ENCODE measurements at places on chromosomes 13 and 19.

- DNase-seq, result no peak
Measured at GRCh38 chr19:55066107-55066709, 3.3 kb upstream of the RDH13 start.

- no peak for DNase-seq
Measured at GRCh38 chr13:59363313-59363712, 800.4 kb downstream of the DIAPH3 start.

DNA sequence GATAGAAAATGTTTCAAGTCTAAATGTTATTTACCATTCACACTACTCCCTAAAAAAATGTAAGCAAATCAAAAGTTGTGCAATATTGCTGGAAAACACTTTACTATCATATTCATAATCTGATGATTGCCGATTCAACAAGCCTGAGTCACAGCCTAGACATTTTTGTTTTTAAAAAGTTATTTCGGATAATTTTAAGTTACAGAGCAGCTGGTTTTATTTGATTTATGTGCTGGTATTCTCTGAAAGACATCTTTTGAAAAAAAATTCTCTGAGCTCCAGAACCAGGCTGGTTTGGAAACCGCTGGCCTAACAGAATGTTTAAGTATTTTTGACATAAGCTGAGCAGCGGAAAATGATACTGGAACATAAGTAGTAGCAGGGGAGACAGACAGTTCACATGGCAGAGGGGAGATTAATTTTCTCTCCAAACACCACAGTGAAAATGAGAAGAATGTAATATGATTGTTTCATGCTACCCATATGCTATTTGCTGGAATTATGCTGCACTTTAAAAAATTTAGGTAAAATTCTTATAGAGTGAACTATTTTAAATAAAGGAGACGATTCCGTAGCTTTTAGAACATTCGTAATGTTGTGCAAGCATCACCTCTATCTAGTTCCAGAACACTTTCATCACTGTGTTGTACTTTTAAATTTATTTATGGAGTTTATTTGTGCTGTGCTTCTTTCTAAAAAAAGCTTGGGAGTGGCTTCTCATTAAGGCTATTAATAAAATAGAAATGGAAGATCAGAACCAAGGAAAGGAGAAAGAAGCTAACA, 36.1 kb downstream of the TBC1D4 start:
- peak; percentile 52 for DNase-seq

DNA sequence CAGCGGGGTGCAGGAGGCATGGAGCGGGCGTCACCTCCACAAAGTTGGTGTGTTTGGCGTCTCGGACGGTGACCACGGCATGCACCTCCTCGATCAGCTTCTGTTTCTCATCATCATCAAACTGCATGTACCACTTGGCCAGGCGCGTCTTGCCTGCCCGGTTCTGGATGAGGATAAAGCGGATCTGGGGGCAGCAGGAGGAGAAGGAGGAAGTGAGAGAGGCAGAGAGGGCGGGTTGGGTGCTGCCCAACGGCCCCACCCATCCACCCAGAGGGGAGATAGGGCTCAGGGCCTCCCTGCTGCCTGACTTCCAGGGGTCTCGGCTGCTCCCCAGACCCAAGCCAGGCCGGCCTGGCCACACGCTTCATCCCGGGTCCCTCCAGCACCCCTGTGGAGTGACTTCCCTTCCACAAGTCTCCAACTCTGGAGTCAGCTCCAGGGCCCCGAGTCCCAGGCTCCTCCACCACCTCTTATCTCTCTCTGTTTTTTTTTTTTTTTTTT, 4.6 kb downstream of the AP2S1 start:
- no peak for DNase-seq

Data from AG10803 (cell line).